Hippocampal formation (tissue), 2 donors: ENCODE measurements at places on chromosomes 3 and 15.

GRCh38 chr3:153783106-153783505, 338.1 kb upstream of the ARHGEF26 start:
- DNase-seq: no peak

- no peak for DNase-seq
These were observed 763 bp downstream of the GOLGB1 start for GRCh38 chr3:121748680-121749275.

DNA sequence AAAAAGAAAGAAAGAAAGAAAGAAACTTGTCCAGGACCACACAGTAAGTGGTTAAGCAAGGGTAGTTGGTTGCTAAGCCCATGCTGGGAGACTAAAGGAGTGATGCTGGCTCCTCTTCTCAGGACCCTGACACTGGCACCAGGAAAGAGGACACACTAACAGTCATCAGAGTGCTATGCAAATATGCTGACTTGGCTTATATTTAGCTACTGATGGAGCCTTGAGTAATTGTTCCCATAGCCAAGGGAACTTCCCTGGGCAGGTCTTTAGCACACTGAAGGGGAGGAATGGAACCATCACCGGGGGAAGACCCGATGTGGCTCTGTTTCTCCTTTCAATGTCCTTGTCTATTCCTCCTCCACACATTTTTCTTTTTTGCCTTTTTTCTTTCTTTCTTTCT, 6.2 kb downstream of the TMEM40 start:
- DNase-seq: no peak

DNA sequence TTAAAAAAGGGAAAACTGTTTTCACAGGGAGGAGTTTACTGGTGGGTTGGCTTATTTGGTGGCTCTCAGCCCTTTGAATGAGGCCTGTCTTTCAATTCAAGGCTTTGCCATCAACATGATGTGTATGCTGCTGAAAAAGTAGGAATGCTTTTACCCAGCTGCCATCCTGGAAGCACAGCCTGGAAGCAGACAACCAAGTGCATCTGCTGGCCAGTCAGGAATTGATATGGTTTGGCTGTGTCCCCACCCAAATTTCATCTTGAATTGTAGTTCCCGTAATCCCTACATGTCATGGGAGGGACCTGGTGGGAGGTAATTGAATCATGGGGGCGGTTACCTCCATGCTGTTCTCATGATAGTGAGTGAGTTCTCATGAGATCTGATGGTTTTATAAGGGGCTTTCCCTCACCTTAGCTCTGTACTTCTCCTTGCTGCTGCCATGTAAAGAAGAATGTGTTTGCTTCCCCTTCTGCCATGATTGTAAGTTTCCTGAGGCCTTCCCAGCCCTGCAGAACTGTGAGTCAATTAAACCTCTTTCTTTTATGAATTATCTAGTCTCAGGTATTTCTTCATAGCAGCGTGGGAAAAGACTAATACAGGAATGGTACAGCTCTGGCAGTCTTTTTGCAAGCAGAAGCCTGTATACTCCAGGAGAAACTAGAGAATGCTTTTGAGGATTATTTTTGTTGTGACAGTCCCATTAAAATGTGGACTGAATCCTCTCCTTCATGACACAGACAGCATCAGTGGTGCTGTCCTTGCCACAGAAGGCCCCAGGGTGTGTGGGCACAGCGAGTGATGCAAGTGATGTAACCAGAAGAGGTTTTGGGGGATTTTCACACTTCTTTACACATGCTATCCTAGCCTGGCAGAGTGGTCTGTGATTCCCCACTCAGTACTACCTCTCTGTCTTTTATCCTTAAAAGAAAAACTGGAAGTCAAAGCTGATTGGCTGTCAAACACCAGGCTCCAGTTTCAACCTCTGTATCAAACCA, 20.0 kb downstream of the PLCL2 start:
- no peak for DNase-seq

DNA sequence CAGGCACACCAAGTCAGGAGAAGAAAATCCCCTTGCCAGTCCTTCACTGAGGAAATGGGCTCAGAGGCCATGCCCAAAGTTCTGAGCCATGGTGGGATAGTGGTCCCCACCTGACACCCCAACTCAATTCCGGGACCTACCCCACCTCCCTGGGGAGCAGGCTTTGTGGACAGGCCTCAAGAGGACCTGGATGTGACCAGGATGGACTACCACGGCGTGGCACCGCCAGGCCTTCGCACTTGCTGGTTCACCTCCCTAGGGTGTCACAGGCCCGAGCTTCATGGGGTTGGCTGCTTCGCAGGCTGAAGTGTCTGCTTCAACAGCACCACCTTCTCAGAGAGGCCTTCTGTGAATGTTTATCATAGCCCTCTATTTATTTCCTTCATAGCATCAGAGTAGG, 31.7 kb downstream of the POC1A start:
- DNase-seq: no peak
